PC-3 (cell line): ENCODE measurements at places on chromosomes 4 and X.

DNA sequence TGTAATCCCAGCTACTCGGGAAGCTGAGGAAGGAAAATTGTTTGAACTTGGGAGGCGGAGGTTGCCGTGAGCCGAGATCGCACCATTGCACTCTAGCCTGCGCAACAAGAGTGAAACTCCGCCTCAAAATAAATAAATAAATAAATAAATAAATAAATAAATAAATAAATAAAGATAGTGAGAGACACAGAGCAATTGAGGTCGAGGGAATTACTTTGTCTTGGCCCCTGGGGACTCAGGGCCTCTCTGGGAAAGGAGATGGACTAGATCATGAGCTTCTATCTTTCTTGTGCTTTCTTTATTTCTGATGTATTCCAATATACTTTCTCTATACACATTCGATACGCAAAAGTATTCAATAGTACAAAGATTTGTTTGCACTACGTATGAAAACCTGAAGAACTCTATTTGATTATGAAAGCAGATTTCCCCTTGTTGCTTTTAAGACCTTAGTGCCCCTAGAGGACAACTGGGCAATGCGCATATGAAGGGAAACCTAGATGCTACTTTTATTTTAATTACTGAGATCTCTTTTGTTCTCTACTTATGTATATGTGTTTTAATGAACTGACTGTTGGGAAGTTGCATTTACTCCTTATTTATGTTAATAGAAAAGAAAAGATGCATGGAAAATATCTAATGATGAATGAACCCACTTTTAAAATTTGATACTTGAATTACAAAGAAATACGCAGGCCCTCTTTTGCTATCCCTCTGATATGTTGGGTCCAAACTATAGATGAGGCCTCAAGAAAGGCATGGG is 12.8 kb upstream of the ELOVL6 start:
- peak; percentile 51 for DNase-seq

GRCh38 chr4:123350191-123350544 is 46.4 kb upstream of the SPRY1 start:
- DNase-seq, result peak; percentile 25

DNA sequence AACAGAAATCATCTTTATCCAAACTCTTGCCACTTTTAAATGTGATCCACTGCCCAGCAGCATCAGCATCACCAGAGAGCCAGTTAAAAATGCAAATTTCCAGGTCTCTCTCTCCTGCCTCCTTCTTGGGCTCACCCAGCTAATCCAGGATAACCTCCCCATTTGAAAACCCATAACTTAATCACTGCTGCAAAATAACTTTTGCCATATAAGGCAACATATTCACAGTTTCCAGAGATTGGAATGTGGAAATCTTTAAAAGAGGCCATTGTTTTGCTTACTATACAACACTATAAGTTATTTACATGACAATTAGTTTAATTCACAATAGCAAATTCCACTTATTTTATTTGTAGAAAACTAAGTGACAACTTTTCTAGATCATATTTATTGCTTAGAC is 4.8 kb upstream of the EXOSC9 start:
- no peak for DNase-seq

DNA sequence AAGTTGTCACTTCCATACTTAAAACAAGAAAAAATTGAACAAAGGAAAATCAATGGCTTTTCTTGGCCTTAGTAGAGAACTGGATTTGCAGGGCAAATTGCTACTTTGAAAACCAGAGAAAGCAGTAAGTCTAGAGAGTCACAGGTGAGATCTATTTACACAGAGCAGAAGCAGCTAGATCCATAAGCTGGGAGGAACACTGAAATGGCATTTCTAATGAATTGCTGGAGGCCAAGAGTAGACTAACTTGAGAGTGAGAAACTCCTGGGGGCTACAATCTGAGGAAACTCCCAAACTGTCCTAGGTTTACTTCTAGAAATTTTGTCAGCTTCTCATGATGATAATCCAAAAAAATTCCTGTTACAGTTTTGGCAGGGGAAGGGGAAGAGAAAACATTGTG is 133.3 kb downstream of the SPCS3 start:
- no peak for DNase-seq

GRCh38 chr4:184782731-184783373 is 42.9 kb downstream of the ACSL1 start:
- no peak for DNase-seq

DNA sequence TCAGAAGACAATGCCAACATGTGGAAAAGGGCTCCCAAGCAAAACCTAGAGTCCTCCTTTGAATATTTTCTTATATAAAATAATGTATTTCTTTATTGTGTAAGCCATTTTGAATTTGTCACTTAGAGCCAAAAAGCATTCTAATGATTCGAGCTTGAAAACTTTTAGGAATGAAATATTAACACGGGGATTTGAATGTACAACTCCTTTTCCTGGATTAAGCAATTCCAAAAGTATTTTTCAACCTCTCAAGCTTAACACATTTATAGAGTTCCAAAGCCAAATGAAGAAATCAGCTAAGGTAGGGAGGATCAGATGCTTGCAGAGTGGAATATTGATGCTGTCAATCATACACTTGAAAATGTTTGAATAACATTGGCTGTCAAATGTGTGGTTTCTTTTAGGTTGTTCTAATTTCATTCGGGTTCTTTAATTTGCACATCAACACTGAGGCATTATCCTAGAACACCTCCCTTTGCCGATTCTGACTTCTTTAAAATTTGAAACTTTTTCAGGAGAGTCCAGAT is 67.2 kb upstream of the ETNPPL start:
- no peak for DNase-seq

- no peak for DNase-seq
These were observed 1111.0 kb upstream of the AGA start for GRCh38 chr4:178553201-178553600.

DNA sequence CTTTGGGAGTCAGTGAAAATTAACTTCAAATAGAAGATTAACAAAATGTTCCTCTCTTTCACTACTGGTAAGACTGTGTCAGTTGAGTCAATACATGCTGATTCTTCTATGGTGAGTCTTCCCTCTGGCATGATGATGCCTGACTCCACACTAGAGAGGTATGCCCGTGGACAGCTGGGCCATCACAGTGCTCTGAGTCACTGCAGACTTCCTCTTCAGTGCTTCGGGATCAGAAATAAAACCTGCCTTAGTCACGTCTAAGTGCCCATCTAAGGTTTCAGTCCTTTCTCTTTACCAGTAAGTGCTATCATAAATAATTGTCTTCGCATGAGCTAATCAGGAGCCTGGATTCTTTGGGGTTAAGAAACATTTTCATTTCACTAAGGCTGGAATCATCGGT is 1.6 kb upstream of the ASB5 start:
- peak; percentile 94 for DNase-seq

DNA sequence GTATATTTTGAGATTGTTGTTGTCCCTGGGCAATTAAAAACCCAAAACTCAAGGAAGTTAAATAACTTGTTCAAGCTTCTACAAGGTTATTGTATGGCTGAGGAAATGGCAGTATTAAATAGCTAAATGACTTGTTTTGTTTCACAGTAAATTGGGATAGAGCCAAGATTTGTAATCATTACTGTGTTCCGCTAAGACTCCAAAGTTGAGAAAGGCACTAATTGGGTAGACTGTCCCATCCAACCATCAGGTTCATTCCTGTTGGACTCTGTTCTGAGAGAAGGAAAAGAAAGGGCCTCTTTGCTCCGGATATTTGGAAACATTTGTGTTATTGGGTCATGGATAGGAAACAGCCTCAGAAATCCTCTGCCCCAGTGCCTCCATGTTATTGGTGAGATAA is 82.2 kb downstream of the DCLK2 start:
- no peak for DNase-seq

DNA sequence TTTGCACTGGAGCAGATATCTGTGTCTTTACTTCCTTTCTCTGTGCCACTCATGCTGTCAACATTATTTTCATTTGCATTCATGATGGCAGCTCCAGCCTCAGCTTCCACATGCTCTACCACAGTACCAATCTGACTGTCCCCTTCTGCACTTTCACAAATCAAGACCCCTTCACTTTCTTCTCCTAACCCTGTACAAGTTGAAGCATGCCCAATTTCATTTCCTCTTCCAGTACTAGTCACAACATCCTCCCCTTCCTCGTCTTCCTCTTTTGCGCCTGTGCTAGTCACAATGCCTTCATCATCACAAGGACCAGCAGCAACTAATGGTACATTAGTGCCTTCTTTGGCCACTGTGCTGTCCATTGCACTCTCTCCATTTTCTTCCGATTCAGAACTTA is 26.5 kb downstream of the BOD1L1 start:
- no peak for DNase-seq

DNA sequence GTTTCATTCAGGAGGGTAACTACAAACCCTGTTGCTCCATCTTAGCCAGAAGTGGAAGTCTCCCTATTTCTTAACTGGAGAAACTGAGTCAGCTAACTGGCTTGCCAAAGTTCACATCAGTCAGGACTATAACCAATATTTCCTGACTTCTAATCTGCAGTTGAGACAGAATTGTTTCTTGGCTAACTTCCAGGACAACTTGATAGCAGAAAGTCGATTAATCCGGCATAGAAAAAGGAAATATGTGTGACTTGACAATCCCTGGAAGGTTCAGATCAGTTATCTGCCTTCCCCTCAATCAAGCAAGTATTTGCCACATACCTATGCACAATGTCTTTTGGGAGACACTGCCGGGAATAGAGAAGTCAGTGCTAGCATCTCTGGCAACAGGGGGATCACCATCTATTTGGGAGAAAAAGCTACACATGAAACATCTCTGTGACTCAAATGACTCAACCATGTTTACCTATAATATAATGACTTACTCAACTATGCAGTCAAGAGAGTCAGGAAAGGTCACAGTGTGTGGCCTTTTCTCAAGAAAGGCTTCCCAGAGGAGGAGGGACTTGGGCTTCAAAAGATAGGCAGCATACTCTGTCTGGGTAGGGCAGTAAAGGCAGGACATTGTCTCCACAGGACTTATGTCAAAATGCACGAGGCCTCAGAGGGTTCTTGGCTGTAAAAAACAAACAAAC is 12.4 kb upstream of the LONRF3 start:
- peak; percentile 65 for DNase-seq

GRCh38 chrX:135112096-135112729 is 8.1 kb downstream of the ETDB start:
- peak; percentile 62 for DNase-seq

DNA sequence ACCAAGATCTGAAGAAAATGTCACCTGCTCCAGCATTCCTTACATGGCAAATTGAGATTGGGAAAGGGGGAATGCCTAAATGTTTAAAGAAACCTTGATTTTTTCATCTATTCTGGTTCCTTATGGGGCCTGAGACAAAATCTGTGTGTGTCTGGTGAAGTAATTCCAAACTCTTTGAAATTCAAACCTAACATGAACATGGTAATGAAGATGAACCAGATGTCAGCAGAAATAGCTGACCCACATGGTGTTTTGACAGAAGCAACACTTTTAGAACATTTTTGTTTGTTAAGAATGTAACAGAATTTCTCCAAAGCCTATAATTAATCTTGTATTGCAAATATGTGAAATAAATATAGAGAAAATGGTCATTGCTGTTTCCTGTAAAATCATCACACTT is 133.0 kb downstream of the PARM1 start:
- DNase-seq, result no peak

- DNase-seq, result no peak
These were observed 13.6 kb upstream of the C4orf50 start for GRCh38 chr4:6031846-6032245.

- DNase-seq, result no peak
These were observed 10.4 kb downstream of the SMPX start for GRCh38 chrX:21747558-21747957.

GRCh38 chrX:106874075-106874474 is 29.1 kb downstream of the RIPPLY1 start:
- peak; percentile 70 for DNase-seq

DNA sequence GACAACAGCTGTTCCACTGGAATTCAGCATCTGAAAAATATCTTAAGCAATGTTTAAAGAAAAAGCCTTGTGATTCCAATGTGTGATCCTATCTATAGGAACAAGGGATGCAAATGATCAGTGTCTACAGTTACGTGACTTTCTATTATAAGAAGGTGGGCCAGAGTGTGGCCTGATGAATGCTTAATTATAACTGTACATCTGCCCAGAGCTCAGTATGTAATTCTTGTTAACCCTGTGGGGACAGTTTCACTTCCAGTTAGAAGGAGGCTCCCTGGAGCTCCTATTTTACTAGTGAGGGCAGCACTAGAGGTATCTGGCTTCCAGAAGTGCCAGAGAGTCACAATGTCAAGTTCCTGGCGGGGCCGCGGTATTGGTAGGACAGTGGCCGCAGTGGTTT is 288.5 kb downstream of the USP46 start:
- no peak for DNase-seq
